ENCODE measurements at places on chromosomes 4 and X.

DNA sequence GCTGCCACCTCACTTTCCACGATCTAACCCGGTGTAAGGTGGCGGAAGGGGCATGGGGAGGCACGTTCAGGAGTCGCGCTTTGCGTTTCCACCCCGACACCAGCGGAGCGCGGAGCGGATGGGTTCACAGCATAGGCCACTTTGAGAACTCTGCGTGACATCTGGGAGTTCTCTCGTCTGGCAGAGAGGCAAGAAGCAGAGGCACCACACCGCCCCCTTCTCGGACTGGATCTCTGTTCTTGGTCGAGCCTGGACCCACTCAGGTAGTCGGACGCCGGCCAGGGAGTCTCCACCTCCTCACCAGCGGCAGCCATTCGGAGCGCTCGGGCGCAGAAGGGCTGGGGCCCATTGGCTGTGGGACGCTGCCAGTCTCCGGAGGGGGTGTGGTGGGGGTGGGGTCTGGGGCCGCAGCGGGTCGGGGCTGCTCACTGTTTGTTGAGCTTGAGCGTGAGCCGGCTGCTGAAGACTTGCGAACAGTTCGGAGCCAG is at the start of gene DACH2:
DACH2 (plus strand) TSS at position 428 of the 488 bp plus-strand sequence.
- peak; percentile 64 for DNase-seq

- no peak for DNase-seq
Measured at GRCh38 chr4:154119317-154119716, 330.4 kb upstream of the SFRP2 start.

- no peak for DNase-seq
Measured at GRCh38 chr4:109588176-109588575, 28.1 kb downstream of the MCUB start.

- DNase-seq, result no peak
Measured at GRCh38 chr4:167555338-167556022, 321.2 kb upstream of the SPOCK3 start.

GRCh38 chr4:71862315-71862714 is 78.4 kb upstream of the GC start:
- DNase-seq, result no peak

DNA sequence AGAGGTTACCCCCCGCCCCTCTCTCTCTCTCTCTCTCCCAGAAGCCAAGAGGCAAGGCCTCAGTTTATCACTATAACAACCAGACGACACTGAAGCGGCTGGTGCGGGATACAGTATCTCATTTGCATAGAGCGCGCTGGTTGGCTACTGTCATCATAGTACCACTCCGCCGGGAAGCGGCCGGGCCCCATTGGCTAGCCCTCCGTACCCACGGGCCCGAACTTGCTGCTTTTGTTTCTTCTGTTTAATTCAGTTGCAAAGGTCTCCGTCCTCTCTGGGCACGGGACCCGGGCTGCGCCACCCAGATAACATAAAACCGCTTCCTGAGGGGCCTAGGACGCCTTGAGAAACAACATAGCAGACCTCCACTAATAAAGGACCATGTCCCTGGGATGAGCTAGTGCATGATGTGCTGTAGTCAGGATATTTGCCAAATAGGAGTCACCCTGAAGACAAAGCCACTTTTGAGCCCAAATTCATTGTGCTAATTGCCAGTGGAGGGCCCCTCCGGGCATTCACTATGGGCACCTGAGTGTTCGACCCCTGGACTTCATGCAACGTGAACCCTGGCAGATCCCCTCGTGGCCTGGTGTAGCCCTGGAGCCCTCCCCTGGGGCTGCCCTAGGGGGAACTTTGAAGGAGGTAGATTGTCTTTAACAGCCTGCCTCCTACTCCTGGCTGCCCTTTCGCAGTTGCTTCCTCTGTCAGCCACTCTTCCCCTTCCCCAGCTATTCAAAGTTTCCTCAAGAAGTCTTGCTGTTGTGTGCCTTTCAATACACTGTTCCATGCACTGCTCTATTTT is at the start of gene PCYT1B:
PCYT1B (minus strand) TSS at position 91 of the 802 bp plus-strand sequence. CDS start 242 bp downstream, outside the sequence.
- DNase-seq, result peak; percentile 52

- DNase-seq, result no peak
Measured at GRCh38 chrX:136528645-136529315, 3.2 kb upstream of the VGLL1 start.

- no peak for DNase-seq
Measured at GRCh38 chrX:45623266-45623665, 422.6 kb upstream of the DIPK2B start.

DNA sequence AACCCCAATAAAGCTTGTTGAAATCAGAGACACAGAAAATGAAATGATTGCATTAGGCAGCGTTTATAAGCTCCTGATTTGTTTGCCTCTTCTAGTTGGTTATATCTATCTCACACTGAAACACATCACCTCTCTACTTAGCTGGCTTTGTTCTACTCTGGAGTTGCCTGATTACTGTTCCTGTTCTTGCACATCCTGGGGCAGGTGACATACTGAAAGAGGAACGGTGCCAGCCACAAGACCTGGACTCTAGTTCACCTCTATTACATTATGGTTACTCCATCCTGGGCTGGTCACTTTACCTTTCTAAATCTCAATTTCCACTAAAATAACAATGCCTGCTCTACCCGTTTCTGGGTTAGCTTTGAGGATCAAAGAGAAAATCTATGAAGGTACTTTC is 47.9 kb downstream of the TRIM2 start:
- no peak for DNase-seq

- no peak for DNase-seq
Measured at GRCh38 chr4:39525822-39526690, 1.2 kb downstream of the UGDH start.
